ENCODE measurements at places on chromosomes 1 and 21.

- DNase-seq = no peak
Observed at GRCh38 chr1:174023440-174023839, 1.3 kb upstream of the RC3H1 start.

DNA sequence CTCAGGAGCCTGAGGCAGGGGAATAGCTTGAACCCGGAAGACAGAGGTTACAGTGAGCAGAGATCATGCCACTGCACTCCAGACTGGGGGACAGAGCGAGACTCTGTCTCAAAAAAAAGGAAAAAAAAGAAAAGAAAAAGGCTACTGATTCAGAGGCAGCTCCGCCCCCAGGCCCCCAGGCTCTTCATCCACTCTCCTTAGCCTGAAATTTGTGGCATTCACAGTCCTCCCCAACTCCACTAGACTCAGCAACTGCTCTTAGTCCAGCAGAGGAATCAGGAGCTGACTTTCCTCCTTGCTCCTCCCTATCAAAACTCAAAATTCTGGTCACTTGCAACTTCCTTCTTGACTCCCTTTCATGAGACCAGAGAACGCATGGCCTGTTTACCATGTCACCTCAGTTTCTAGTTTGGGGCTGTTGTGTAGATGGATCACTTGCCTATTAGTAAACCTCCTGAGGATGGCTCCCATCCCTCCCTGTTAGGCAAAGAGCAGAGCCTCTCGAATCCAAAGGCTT is 27.1 kb downstream of the PCAT6 start:
- DNase-seq = no peak

DNA sequence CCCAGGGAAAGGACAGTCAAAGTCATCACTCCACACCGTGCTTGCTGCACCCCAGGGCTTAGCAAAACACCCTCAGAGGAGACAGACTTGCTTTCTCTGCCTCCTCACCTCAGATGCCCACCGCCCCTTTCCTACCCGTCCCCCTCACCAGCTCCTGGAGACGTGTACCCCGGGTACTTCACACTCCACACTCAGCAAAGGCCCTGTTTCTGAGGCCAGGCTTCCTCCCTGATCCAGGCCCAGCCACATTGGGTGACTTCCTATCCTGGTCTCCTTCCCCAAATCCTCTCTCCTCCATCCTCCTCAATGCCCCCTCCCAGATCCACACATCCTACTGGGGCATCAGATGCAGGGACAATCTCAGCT is 116.7 kb downstream of the DMRTB1 start:
- no peak for DNase-seq

DNA sequence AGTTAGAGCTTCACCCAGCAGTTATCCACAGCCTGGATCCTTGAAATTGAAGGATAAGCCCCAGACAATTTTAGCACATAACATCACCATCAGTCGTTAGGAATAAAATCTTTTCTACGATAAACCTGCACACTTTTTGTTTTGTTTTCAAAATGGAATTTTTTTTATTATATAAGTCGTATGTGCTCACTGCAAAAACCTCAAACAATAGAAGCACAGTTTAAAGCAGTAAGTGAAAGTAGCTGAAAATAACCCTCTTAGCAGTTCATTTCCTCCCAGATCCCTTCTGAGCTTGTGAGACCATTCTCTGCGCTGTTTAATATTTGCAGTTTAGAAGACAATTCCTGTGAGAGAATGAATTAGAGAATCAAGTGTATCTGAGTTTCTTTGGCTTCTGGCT is 38.3 kb downstream of the ELK4 start:
- DNase-seq = no peak

- DNase-seq = no peak
Observed at GRCh38 chr1:228415221-228415620, 1.4 kb downstream of the TRIM17 start.

GRCh38 chr1:234917495-234918180 is 211.0 kb downstream of the TOMM20 start:
- DNase-seq = no peak

DNA sequence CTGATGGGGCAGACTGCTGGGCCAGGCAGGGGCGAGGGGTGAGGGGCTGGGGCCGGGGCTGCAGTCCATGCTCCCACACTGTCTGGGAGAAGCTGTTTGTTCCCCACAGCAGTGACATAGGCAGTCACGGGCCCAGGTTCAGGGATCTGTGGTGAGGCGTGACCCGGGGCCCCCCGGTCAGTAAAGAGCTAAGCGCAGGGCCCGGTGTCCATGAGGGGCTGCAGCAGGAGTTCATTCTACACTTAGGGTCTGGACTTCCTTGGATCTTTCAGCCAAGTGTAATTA is 4.4 kb downstream of the PEX10 start:
- no peak for DNase-seq

DNA sequence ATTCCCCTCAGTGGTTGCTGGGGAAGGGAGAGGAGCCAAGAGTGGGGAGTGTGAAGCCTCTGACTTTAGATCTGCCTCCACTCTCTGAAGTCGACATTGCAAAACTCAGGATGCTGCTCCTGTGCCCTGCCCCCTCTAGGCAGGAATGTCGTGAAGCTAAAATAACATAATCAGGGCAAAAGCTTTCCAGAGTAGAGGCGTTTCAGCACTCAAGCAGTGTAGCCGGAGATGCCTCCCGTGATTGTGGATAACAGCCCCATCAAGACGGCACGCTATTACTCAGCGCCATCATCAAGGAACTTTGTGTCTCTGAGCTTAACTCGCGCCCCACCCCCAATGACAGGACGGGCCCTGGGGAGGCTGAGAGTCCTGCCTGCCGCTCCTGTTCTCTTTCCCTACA is 60.0 kb downstream of the FBXO2 start:
- DNase-seq = no peak

- peak; percentile 55 for DNase-seq
Observed at GRCh38 chr1:84892705-84893618, at the start of gene LPAR3. TSS of gene LPAR3 (minus strand) at chr1:84893206. CDS start at chr1:84866120, 27,086 bp downstream.

- DNase-seq = no peak
Observed at GRCh38 chr21:44462834-44463200, 7.5 kb downstream of the LRRC3 start.

DNA sequence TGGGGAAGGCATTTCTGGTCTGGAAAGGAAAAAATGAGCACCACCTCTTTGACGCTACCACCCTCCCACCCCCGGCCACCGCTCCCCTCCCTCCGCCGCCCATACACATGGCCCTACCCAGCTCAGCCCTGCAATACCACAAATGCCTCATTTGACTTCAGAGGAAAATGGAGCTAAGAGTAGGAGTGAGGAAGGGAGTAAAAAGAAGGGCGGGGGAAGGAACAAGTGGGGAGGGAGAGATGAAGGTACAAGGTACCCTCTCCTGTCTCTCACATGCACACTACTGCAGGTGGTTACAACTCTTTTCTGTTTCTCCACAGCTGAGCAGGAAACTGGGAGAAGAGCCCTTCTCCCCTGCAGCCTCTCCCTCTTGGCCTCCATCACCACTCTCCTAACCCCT is 7.1 kb downstream of the SYT2 start:
- no peak for DNase-seq
